CD4-positive, alpha-beta memory T cell (primary cell): ENCODE measurements at places on chromosomes 7 and 10. TPM values are rescaled to one million over a fixed set of nuclear protein-coding genes. Genes with fewer than 3 reads are reported as not detected.

The OR2A5 gene
- polyA plus RNA-seq = not detected

The SEMA3C gene
- not detected for polyA plus RNA-seq

The FRAT1 gene
- polyA plus RNA-seq = 9.0 TPM

The TMEM273 gene
- 86.9 TPM for polyA plus RNA-seq

The ASB4 gene
- polyA plus RNA-seq = not detected

The RARRES2 gene
- polyA plus RNA-seq = not detected

The SFTPA1 gene
- polyA plus RNA-seq = not detected

The C10orf62 gene
- polyA plus RNA-seq = not detected

The ZNF277 gene
- polyA plus RNA-seq = 20.7 TPM

GRCh38 chr7:140384894-140385545 lies 13.3 kb downstream of the SLC37A3 start:
- DNase-seq = no peak
- H3K27me3 ChIP-seq = no peaks in the 10 kb centered on the region
- no peak overlapping the region for H3K4me3 ChIP-seq
- peaks cover 2% of the 10 kb centered on the region for H3K36me3 ChIP-seq
- peaks cover 9% of the 10 kb centered on the region for H3K4me1 ChIP-seq
- no peak overlapping the region for H3K27ac ChIP-seq

- H3K36me3 ChIP-seq = no peaks in the 10 kb centered on the region
- H3K27me3 ChIP-seq = no peaks in the 10 kb centered on the region
- DNase-seq = no peak
These were observed 57.4 kb downstream of the PIP4K2A start for GRCh38 chr10:22657024-22657423.

DNA sequence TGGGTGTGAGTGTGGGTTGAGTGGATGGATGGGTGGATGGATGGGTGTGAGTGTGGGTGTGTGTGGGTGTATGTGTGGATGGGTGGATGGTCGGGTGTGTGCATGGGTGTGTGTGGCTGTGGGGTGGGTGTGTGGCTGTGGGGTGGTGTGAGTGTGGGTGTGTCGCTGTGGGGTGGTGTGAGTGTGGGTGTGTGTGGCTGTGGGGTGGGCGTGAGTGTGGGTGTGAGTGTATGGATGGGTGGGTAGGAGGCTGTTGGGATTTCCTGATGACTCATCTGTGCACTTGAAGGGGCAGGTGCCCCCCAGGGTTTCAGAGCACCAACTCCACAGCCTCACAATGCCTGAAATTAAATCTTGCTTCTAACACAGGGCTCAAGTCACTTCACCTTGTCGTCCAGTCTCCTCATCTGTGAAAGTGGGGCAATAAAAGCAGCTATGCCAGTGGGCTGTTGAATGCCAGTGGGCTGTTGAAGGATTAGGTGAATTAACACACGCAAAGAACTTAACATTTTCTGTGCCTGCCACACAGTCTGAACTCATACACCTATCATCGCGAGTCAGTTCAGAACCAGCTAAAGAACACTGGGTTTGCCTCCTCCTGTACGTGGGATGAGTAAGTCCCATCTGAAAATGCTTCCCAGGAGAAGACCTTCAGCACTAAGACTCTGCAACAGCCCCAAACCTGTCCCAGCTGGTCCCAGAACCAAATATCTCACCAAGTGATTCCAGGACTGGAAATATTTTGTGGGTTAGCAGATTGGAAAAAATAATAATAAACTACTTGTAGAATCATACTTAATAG lies 32.0 kb downstream of the SFMBT2 start:
- H3K36me3 ChIP-seq = peaks cover 7% of the 10 kb centered on the region
- no peak overlapping the region for H3K27ac ChIP-seq
- DNase-seq = no peak
- peaks cover 9% of the 10 kb centered on the region for H3K4me1 ChIP-seq
- no peaks in the 10 kb centered on the region for H3K27me3 ChIP-seq
- H3K4me3 ChIP-seq = no peak overlapping the region

DNA sequence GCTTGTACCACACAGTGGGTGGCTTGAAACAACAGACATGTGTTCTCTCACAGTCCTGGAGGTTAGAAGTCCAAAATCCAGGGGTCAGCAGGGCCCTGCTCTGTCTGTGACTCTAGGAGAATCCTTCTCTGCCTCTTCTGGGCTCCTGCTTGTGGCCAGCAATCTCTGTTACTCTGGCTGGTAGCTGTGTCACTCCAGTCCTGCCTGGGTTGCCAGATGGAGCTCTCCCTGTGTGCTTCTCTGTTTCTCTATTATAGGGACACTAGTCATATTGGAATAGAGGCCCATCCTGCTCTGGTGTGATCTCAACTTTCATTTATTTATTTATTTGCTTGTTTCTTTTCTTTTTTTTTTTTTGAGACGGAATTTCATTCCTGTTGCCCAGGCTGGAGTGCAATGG lies 276.6 kb upstream of the GALNT17 start:
- no peak overlapping the region for H3K27ac ChIP-seq
- H3K4me3 ChIP-seq = no peak overlapping the region
- no peak for DNase-seq

GRCh38 chr7:132461032-132461592 lies 115.2 kb downstream of the PLXNA4 start:
- peak; percentile 15 for DNase-seq
- no peaks in the 10 kb centered on the region for H3K36me3 ChIP-seq
- no peaks in the 10 kb centered on the region for H3K27me3 ChIP-seq
- no peak overlapping the region for H3K27ac ChIP-seq
- H3K4me1 ChIP-seq = peaks cover 22% of the 10 kb centered on the region

DNA sequence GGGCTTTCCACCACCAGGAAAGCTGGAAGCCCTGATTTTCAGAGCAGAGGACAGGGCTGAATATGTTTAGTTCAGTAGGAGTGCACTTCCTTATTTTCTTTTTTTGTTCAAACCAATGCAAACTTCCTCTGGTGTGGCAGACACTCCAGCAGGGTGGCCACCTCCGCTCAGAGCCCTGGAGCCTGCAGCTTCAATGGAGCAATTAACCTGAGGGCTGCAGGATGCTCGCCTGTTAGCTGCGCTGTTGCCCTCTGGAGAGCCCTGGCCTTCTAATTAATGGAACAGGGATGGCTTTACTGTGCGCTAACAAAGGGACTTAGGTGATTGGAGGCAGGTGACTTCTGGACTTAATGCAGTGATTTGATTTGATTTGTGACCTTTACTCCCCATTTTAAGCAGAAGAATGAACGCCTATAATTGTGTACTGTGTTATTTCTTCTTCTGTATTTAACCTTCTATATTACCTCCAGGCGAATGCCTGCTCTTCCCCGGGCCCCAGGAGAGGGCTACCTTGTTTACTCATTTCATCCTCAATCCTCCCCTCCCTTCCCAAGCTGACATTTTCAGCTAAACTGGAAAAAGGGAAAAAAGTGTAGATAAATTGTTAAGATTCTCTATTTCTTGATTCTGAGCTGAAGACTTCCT lies 123.0 kb upstream of the CTBP2 start:
- H3K27me3 ChIP-seq = no peaks in the 10 kb centered on the region
- no peaks in the 10 kb centered on the region for H3K36me3 ChIP-seq
- no peak overlapping the region for H3K4me3 ChIP-seq
- no peak overlapping the region for H3K27ac ChIP-seq
- no peaks in the 10 kb centered on the region for H3K4me1 ChIP-seq
- DNase-seq = no peak

- H3K27ac ChIP-seq = no peak overlapping the region
- no peaks in the 10 kb centered on the region for H3K27me3 ChIP-seq
- H3K4me3 ChIP-seq = no peak overlapping the region
- peaks cover 72% of the 10 kb centered on the region for H3K36me3 ChIP-seq
- H3K4me1 ChIP-seq = peaks cover 46% of the 10 kb centered on the region
These were observed 8.4 kb downstream of the DBNL start for GRCh38 chr7:44052771-44053365.

GRCh38 chr10:23437963-23438546 lies 820 bp upstream of the OTUD1 start:
- peak overlapping the region; percentile 70 for H3K4me3 ChIP-seq
- no peaks in the 10 kb centered on the region for H3K27me3 ChIP-seq
- DNase-seq = no peak
- peak overlapping the region; percentile 79 for H3K27ac ChIP-seq
- no peaks in the 10 kb centered on the region for H3K36me3 ChIP-seq
- peaks cover 37% of the 10 kb centered on the region for H3K4me1 ChIP-seq

DNA sequence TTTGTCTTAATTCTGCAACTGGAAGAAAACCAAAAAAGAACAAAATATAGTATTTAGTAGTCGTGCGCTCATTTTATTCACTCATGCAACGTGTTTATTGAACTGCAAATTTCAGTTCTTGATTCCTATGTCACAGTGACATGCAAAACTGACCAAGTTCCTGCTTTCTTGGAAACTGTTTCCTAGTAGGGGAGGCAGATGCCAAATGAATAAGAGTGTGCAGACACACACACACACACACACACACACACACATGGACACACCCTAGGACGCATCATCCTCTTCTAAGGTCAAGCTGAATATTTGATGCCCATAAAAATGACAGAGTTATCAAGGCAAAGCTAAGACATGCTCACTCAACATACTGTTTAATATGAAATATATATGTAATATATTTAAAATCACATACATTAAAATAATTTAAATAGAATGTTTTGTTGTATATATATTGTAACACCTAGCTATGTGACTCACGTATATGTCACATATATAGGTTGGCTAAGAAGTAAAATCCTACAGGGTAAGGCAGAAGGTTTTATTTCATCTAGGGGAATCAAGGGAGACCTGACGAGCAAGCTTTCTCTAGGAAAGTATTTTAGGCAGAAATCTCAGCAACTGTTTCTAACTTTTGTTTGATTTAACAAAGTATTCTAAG lies 79.6 kb downstream of the SVIL start:
- no peak for DNase-seq
- H3K27me3 ChIP-seq = no peaks in the 10 kb centered on the region
- no peak overlapping the region for H3K4me3 ChIP-seq
- no peaks in the 10 kb centered on the region for H3K4me1 ChIP-seq

GRCh38 chr7:151631953-151632749 lies 112.5 kb upstream of the RHEB start:
- peaks cover 18% of the 10 kb centered on the region for H3K4me1 ChIP-seq
- H3K36me3 ChIP-seq = no peaks in the 10 kb centered on the region
- peak; percentile 84 for DNase-seq

DNA sequence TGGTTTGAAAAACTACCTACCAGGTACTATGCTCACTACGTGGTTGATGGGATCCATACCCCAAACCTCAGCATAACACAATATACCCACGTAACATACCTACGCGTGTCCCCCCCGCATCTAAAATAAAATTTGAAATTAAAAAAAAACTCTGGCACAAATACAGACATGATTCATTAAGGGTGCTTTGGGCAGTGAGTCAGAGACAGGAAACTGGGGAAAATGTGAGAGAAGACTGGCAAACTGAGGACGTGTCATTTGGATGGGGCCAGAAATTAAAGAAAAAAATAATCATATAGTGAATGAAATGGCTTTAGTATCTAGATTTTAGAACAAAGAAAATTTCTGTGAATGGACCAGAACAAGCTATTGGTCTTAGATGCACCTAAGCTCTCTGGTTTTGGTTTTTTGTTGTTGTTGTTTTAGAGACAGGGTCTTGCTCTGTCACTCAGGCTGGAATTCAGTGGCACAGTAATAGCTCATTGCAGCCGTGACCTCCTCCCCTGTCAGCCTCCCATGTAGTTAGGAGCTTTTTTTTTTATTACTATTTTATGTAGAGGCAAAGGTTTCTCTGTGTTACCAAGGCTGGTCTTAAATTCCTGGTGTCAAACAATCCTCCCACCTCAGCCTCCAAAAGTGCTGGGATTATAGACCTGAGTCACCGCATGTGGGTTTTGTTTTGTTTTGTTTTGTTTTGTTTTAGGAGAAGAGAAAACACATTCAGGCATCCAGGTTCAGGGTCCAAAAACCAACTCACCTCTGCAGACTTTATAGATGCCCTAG lies 5.9 kb upstream of the PRSS58 start:
- H3K27me3 ChIP-seq = no peaks in the 10 kb centered on the region
- H3K4me3 ChIP-seq = no peak overlapping the region
- no peaks in the 10 kb centered on the region for H3K4me1 ChIP-seq
- DNase-seq = no peak
- H3K27ac ChIP-seq = no peak overlapping the region

DNA sequence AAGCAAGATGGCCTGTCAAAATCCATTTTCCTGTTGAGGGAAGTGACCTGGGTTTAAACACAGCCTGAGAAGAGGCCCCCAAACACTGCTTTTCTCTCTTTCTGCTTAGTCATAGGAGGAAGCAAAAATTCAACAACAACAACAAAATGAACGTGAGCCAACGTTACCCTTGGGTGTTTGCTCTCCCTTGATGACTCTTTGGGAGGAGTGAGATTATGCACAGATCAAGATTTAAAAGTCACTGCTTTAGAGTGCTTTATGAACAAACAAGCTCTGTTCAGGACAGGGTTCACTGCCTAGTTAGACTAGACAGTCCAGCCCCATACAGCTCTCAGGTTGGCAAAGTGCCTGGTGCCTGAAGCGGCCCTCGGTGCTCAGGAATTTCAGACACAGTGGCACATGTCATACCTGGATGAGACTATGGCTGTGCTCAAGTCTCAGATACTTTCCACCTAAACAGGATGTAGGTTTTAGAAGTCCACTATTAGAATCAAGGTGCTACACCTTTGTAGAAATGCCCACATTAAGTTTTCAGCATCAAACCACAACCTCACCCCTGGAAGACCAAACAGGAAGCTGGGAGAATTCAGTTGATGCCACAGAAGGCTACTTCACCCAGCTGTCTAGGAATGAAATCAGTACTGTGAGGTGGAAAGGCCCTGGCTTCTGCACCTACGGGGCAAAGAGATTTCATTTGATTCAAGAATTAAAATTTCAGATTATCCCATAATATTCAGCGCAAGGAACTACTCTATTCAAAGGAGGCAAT lies 38.7 kb downstream of the DENND11 start:
- H3K27me3 ChIP-seq = no peaks in the 10 kb centered on the region
- no peak for DNase-seq
- H3K27ac ChIP-seq = no peak overlapping the region
- H3K4me3 ChIP-seq = no peak overlapping the region
- H3K36me3 ChIP-seq = peaks cover 46% of the 10 kb centered on the region

- DNase-seq = no peak
- no peaks in the 10 kb centered on the region for H3K27me3 ChIP-seq
- no peak overlapping the region for H3K4me3 ChIP-seq
- H3K27ac ChIP-seq = no peak overlapping the region
- H3K4me1 ChIP-seq = no peaks in the 10 kb centered on the region
- H3K36me3 ChIP-seq = no peaks in the 10 kb centered on the region
These were observed 6.2 kb upstream of the FOXK1 start for GRCh38 chr7:4675771-4676367.
